ENCODE measurements at places on chromosomes 11 and 22. TPM values are rescaled to one million over a fixed set of nuclear protein-coding genes. Genes with fewer than 3 reads are reported as not detected.

DNA sequence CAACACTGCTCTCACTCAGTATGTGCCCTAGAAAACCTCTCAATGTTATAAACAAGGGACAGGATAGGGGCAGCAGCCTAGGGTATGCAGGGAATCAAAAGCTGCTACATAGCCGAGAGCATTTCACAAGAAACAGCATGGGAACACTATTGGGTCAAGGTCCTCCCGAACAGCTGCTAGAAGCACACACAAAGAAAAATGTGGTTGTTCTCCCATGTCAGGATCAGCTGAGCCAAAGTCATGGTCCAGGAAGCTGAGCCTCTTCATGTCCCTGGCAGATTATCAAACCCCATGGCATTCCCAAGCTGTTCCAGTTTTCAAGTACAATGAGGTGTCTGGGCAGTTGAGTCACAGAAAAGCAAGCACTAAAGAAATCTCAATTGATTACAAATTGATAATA is 21.0 kb upstream of the GDPD4 start:
- peaks cover 10% of the 10 kb centered on the region for H3K36me3 ChIP-seq
- H3K4me1 ChIP-seq, result peaks cover 5% of the 10 kb centered on the region
- no peaks in the 10 kb centered on the region for H3K27me3 ChIP-seq
- no peak overlapping the region for H3K27ac ChIP-seq

DNA sequence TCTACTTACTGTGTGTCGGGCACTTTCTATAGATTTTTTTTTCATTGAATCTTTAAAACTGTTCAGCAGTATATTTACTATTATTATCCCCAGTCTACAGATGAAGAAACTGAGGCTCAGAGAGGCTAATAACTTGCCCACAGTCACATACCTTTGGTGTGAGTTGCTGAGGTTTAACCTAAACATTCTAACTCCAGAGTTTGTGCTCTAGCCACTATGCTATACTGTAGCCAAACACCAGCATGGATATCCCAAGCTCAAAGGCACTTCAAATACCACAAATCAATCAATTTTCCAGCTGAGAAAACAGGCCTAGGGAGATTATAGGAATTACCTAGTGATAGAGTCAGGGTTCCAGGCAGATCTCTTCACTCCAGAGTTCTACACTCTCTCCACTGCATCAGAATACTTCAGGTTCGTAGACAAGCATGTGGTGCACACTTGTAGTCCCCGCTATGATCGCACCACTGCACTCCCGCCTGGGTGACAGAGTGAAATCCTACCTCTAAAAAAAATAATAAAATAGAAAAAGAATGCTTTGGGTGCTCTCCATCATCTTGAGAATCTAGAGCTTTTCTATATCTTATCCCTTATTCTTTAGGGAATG is 20.4 kb upstream of the UPB1 start:
- no peaks in the 10 kb centered on the region for H3K27me3 ChIP-seq
- H3K27ac ChIP-seq, result no peak overlapping the region
- no peak overlapping the region for H3K4me3 ChIP-seq
- no peak for DNase-seq
- H3K36me3 ChIP-seq, result no peaks in the 10 kb centered on the region

GRCh38 chr11:34624069-34624468 is 3.2 kb downstream of the EHF start:
- H3K4me3 ChIP-seq, result no peak overlapping the region
- DNase-seq, result peak; percentile 79

GRCh38 chr11:64893194-64894069 is 15.0 kb upstream of the EHD1 start:
- peak overlapping the region; percentile 72 for H3K27ac ChIP-seq
- DNase-seq, result no peak
- no peak overlapping the region for H3K4me3 ChIP-seq
- no peaks in the 10 kb centered on the region for H3K27me3 ChIP-seq
- peaks cover 29% of the 10 kb centered on the region for H3K4me1 ChIP-seq
- H3K36me3 ChIP-seq, result peaks cover 30% of the 10 kb centered on the region

Gene SMTNL1
- total RNA-seq, result not detected
